LHCN-M2 (cell line): ENCODE measurements at places on chromosomes 1 and 21. TPM values are rescaled to one million over a fixed set of nuclear protein-coding genes. Genes with fewer than 3 reads are reported as not detected.

Gene NUDC
- total RNA-seq, result 67.1 and 71.5 TPM in 2 replicates

Gene RHOU
- total RNA-seq, result 0.58 and 0.86 TPM in 2 replicates

Gene KRTAP10-8
- total RNA-seq, result not detected in 2 replicates

Gene BEND5
- total RNA-seq, result 0.29 and 0.58 TPM in 2 replicates

Gene RNU1-1
- total RNA-seq, result under 0.01 TPM in 1 of 2 replicates, not detected in the other

Gene HUNK
- total RNA-seq, result not detected in 2 replicates

Gene BARHL2
- not detected in 2 replicates for total RNA-seq

Gene PRAMEF9
- total RNA-seq, result not detected in 2 replicates

Gene S100A1
- 0.86 TPM in 1 of 2 replicates, not detected in the other for total RNA-seq

Gene VSIG8
- not detected in 2 replicates for total RNA-seq

Gene FCMR
- total RNA-seq, result not detected in 2 replicates

Gene FCRL5
- total RNA-seq, result not detected in 2 replicates

GRCh38 chr21:43903451-43904091 is 38.5 kb downstream of the AGPAT3 start:
- DNase-seq, result peak; percentile 10

DNA sequence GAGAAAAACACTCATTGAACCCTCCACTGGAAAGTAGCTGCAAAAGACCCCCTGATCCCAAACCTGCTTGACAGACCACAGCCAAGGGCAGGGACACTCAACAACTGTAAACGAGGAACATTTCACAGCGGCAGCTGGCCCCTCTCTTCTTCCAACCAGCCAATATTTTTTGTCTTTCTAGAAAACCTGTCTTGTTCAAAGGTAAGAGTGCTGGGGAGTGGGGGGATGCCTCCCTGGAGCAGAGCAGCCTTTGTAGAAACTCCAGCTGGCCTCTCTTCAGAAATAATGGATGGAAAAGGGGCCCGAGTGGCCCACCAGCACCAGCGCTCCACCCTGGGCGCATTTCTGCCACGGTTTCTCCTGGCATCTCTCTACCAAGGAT is 384.0 kb downstream of the RRAGC start:
- no peak for DNase-seq

DNA sequence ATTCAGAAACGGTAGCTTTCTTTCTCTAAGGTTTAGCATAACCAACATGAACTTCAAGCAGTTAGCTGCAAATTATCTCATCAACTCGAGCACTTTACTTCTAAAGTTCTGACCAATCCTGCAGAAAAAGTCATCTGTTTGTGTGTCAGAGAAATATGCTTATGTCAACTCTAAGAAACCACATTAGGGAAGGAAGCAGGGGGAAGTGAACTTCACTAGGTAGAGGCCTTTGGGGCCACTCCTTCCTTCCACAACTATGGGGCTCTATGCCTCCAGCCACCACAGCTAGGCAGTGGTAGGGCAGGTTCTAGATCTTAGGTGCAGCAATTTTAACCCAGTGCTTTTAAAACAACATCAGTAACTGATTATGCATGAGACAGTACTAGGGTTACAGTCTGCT is 375.9 kb downstream of the DSCAM start:
- DNase-seq, result no peak

DNA sequence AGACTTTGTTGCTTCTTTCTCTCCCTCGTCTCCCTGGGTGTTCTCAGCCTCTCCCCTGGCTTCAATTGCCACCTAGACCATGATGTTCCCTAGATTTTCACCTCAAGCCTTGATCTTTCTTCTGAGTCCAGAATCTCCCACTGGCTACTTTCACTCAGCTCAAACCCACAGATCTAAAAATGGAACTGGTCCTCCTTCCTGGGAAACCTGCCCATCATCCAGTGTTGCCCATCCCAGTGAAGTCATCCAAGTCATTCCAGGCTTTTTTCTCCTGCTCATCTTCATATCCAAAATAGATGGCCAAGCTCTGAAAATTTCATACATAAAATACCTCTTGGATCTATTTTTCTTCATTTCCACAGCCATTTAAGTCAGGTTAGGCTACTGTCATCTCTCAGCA is 347.4 kb downstream of the KCNH1 start:
- DNase-seq, result no peak

- DNase-seq, result no peak
These were observed 6.5 kb downstream of the PAXBP1 start for GRCh38 chr21:32765058-32765457.

- no peak for DNase-seq
These were observed 251.0 kb downstream of the LRRIQ3 start for GRCh38 chr1:73947009-73947408.

DNA sequence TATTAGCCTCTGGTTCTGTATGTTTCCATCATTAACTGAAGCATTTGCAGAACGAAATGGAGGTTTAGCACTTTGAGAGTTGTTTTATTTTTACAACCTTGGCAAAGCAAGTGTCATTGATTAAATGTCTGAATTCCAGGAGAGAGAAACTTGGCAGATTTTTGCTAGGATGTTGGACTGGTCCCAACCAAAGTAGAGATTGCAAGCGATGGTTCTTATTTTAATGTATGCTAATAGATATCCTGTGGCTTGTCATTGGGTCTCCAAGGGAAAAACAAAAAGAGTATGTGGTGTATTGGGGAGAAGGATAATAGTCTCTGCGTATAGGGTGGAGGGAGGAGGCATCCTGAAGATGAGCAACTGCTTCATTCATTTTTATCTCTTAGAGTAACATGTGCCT is 457.2 kb upstream of the RUNX1 start:
- no peak for DNase-seq

GRCh38 chr1:63537940-63538339 is 14.6 kb downstream of the EFCAB7 start:
- no peak for DNase-seq

- DNase-seq, result no peak
These were observed 17.4 kb downstream of the PDXK start for GRCh38 chr21:43736224-43736883.

DNA sequence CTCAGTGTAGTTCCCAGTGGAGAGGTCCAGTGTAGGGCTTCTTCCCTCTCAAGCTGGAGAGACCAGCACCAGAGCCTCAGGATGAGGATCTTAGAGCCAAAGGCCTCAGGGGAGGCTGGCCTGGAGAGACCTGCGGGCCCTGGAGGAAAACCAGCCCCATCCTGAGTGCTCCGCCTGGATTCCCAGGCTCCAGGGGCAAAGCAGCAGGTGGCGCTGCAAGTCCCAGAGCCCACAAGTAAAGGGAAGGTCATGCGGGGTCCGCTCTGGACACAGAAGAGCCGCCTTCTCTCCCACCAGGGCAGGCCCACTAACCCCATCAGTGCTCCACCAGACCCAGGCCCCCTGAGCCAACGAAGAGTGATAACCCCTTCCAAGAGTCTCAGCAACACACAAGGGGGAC is 22.7 kb downstream of the PGBD5 start:
- DNase-seq, result no peak

GRCh38 chr1:156709757-156710489 is 4.5 kb upstream of the CRABP2 start:
- DNase-seq, result peak; percentile 79

DNA sequence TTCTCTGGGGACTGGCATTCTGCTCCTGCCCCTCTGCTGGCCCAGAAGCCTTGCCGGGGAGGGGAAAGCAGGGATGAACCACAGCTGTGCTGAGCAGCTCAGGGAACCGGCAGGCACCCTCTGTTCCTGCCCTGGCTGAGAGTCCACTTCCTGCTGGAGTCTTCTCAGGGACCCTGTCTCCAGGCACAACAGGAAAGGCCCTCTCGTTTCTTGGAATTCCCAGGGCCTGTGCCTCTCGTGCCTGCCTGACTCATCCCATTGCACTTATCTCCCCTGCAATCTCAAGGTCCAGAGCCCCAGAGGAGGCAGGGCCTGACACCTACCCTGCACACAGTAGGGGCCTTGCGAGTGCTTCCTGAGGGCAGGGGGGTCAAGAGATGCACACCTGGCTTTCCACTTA is 1.1 kb upstream of the EDN2 start:
- DNase-seq, result peak; percentile 47

DNA sequence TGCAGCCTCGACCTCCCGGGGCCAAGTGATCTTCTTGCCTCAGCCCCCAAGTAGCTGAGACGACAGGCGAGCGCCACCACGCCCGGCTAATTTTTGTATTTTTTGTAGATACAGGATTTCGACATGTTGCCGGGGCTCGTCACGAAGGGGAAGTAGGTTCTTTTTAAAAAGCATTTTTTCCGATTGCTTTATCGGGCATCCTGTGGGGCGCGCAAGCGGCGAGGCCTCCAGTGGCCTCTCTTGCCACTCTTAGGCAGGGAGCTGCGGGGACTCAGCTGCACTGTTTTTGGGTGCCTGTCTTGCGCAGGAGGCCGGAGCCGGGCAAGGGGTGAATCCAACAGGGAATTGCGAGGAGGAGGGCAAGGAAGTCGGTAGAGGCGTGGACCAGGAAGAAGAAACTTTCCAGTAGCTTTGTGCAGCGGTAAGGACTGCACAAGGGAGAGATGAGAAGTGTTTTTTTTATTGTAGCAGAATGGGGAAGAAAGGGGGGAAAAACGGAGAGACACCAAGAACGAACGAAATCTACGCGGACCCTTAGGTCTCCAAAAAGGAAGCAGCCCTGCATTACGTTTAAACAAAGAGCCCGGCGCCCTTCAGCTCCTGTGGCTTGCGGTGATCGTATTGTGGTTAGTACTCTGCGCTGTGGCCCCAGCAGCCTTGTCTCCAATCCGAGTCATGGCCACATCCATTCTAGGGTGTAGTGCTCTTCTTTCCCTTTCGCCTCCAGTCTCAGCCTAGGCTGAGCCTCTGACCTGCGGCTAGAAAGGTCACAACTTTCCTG is 164.8 kb downstream of the PPIAL4G start:
- no peak for DNase-seq

GRCh38 chr1:22261580-22261979 is 118.7 kb upstream of the WNT4 start:
- DNase-seq, result no peak

- peak; percentile 27 for DNase-seq
These were observed 74.5 kb downstream of the FOXJ3 start for GRCh38 chr1:42260376-42261070.

DNA sequence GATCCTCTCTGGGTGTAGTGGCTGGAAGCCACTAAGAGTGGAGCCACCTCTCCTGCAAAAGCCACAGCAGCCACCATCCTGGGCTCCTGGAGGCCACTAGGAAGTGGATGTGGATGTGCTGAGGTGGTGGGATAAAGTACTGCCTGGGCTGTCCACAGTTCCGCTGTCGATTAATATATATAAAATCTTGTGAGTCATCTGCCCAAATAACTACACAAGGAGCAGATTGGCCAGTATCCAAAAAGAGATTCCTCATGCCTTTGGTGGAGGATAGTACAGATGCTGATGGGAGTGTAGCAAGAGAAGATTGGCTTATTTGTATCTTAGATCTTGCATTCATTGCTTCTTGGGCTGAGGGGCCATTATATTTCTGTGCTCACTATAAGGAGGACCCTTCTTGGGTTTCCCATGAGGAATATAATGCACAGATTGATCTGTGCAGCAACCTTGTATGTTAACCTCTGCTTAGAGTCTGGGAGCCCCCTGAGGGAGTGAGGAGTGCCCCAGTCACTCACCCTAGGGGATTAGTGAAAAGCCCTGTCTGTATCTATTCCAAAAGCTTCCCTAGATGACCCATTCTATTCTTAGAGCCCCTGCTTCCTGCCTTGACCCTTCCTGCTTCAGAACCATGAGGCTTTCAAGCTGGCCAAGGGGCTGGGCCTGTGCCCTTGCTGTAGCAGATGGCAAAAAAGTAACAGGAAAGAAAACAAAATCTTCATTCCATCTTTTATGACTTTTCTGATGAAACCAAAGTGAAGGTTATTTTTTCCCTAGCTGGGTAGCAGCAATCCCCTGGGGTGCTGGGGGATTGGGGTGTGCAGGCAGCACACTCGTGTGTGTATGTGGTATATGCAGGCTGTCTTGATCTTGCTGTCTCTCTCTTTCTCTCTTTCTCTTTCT is 31.7 kb downstream of the RCSD1 start:
- DNase-seq, result peak; percentile 98
